ENCODE measurements at places on chromosomes 16 and 17.

DNA sequence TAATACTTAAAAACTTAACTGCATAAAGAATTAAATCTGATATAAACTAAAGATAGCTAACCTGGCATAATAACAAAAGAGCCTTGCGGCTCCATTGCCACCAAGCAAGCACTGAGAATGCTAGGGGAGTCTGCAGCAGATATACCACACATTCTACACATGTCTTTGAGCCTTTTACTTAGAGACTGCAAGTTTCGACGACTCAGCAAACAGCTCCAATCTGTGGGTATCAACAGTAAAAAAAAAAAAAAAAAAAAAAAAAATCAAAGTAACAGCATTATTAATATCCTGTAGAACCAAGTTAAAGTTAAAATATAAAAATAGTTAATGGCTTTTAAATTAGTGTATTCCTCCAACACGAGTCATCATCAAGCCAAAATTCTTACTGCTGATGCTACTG is 27.8 kb upstream of the INTS2 start:
- no peak for DNase-seq

DNA sequence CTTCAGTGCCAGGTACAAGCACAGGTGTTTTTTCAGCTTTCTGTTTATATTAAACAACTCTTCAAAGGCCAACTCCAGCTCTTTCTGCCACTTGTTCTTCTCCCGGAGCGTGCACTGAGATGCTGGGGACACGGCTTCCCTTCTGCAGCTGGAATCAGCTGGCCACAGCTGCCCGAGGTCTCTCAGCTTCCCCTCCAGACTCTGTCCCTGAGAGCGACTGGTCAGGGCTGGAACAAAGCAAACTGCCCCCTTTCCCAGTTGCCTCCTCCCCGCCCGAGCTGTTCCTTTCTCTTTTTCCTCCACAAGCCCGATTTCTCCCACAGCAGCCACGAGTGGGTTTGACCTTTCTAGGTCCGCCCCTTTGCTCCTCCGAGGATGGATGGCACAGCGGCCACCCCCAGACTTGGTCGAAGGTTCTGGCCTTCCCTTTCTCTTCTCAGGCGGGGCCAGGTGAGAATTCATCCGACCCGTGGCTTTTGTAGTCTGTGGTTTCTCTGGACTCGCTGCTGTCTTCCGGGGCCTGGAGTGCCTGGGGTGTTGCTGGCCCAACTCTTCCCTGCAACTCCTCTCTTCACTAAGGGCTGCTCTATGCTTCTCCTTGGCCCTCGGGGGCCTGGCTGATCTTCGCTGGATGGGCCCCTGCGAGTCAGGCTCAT is 11.5 kb downstream of the CEP295NL start:
- no peak for DNase-seq

DNA sequence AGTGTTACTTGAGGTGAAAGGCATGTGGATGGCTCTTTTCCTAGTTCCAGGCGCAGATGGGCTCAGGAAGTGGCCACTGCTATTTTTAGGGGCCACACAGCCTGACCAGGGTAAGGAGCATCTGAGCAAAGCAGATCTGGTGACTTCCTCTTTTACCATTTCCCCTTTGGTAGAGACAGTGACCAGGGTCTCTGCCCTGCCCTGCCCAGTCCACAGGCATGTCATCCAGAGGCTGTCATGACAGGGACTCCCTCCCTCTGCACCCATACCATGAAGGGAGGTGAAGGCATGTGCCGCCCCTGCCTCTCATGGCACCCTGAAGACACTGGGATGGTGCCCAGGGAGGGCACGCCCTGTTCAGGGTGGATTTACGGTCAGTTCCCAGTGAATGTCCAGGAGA is 2.2 kb downstream of the PLA2G15 start:
- no peak for DNase-seq

GRCh38 chr16:73053364-73054124 is 5.6 kb upstream of the ZFHX3 start:
- DNase-seq: no peak

DNA sequence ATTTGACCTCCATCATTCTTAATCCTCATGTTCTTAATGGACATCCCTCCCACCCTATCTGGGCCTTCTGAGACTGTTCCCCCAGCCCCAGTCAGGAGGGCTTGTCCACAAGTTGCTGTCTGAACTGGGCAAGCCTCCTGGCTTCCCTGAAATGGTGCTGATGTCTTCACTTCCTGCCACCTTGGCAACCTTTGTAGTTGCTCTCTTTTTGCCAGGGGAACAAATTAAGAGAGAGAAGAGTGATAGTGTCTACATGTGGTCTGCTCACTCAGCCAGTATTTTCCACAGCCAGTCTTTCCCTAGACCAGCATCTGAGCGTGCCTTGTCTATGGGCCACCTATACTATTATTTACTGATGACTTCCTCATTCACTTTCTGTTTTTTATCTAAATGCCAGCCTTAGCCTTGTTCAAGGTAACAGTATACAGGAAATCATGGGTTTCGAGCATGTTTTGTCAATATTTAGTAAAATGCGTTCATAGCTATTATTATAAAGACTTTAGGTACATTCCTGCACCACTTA is 710.1 kb downstream of the MAF start:
- no peak for DNase-seq

GRCh38 chr17:63961355-63962212 is 11.1 kb downstream of the SCN4A start:
- no peak for DNase-seq

GRCh38 chr17:17377071-17377967 is 74.1 kb downstream of the NT5M start:
- no peak for DNase-seq

GRCh38 chr16:19559242-19559910 is 3.9 kb downstream of the VPS35L start:
- DNase-seq: no peak

DNA sequence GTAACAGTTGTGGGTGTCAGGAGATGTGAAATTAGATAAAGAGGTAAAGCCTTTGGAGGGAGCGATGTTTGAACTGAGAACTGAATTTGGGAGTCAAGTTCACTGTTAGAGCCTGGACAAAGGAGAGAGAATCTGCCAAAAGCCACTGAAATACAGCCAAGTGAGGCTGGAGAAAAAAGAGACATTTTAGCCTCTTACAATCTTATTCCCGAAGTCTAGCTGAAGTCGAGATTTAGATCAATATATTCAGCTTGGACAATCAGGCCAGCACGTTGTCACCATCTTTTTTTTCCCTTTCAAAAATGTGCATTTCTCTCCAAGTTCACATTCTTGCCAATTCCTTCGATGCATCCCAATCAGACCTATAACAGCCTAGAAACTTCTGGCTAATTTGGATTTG is 312.2 kb downstream of the RBFOX1 start:
- DNase-seq: no peak

DNA sequence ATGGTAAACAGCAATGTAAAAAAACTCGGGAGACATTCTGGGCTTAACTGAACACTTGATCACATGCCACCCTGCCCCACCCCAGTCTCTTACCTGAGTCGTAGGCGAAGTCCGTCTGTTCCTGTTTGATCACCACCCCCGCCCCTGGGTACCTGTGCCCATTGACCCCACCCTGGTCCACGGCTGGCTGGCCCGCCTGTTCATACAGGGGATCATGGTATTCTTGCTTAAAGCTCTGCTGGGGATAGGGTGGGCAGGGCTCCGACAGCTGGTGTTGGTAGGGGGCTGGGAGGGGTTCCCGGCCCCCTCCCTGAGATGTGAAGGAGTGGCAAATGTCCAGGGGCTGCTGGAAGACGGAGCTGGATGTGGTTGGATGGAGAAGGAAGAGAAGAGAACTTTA is 13.6 kb downstream of the ETV4 start:
- no peak for DNase-seq

- DNase-seq: no peak
These were observed 3.5 kb downstream of the SOCS1 start for GRCh38 chr16:11252482-11252931.

DNA sequence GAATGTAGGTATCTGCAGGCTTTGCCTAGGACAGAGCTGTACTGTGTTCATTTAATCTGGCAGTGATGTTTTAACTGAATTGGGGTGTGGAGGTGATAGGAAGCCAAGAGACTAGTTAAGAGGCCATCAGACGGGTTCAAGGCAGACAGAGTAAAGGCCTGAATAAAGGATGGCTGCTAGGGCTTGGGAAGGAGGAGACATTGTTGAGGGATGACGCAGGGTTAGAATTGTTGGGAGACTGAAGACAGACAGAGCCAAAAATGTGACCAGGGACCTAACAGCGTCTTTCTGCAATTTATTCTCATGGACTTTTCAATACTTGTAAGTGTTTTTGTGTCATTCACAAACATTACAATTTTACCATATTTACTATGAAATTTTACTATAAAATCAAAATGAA is 48.6 kb upstream of the MYH10 start:
- no peak for DNase-seq

DNA sequence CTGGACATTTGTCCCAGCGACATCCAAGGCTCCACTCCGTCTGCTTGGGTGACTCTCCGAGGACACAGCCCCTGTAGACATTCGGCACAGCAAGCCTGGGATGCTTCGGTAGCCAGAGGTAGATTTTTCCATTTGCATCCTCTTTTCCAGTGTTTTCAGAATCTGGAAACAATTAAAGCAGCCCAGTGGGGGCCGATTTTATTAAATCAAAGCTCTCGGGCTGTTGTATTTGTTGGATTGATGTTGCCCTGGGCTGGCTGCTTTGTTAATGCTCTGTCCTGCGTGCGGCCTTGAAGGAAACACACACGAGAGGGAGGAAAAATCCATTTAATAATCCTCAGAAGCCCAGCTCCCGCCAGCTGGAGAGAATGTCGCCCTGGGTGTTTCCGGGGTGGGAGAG is 158.1 kb upstream of the CIBAR2 start:
- DNase-seq: no peak

DNA sequence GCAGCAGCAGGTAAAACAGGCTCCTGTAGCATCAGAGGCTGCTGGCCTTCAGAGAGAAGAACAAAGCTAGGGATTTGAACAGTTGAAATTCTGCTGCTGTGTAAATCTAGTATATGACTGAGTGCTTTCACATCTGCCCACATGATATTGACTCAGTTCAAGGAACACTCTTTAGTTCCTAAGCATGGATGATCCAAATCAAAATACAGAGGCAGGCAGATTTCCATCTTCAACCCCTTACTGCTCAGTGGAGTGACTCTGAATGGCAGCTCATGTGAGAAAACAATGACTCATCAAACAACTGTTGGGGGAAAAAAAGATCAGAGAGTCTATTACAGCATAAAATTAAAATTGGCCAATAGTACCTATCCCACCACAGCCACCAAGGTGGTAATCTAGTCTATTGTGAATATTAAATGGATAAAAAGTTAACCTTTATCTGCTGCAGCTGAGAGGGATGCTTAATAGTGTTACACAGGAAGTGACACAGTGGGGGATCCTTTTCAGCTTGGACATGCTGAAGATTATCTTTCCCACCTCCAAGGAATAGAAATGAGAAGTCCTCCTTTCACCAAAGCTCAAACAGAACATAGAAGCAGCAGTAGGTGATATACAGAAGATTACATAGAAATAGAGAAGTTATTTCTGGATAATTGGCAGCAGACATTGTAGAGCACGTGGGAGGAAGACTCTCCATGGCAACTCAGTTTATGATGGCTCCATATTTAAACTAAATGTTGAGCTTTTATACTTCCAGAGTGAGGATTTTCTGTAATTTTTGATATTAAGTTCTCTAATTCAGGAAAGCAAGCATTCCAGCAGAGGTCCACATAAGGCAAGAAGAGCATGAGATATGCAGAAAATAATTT is 239.7 kb upstream of the ERCC4 start:
- DNase-seq: no peak

DNA sequence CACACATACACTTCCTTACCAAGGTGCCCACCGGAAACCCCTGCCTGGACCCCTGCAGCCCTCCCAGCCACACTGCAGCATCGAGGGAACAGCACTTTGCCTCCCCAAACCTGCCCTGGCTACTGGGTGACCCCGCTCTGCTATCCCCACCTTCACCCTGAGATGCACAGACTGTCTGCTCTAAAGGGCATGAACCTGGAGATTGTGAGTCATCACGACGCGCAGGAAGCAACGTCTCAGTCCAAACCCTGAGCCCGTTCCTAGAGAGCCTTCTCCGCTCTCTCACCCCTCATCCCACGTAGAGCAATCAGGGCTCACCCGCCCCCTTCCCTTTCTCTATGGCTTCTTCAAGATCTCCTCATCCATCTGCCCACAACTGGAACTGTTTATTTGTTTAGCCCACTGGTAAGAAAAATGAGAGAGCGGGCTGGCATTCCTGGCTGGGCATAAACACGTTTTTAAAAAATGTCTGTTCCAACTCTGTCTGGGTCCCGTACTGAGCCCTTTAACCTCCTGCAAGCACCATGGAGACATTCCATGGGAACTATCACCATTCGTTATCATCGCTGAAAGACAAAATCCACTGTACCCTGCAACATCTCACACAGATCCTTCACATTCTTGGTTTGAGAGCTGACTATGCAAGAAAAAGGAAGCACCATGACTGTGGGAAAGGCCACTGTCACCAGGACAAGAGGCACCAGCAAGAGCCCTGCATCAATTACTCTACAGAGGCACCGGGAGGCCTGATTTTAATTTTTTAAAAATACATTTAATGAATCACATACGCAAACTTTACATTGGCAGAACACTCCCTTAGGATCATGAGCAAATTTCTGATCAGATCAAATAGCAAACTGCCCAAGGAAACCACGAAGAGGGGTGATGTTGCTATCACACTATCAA is 28.2 kb downstream of the ZFHX3 start:
- DNase-seq: no peak

DNA sequence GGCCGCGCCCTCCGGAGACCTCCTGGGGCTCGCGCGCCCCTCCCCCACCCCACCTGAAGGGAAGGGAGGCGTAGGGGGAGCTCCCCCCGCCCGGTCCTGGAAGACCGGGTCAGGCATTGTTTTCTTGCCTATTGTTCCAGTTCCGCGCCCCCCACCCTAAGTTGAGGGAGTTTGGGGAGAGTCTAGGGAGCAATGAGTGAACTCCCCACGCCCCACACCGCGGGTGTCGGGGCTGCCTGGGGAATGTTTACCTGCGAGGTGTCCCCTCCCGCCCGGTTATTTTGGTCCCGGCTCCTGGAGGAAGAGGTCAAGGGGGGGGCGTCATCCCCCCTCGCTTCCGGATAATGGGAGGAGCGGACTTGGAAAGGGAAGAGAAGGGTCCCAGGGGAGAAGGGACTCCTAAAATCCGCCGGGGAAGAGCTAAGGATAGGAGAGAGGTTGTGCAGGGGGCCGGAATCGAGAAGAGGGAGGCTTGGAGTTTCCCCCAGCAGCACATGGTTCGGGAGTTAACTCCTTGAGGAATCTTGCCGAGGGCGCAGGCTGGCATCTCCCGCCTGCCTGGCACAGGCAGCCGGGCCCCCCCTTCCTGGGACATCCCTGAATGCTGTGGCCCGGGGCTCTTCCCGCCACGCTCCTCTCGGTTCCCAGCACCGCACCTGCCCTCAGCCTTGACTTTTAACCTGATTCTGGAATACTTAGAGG is 881 bp downstream of the MLLT6 start:
- no peak for DNase-seq

- no peak for DNase-seq
These were observed 186.4 kb downstream of the SEC14L1 start for GRCh38 chr17:77327181-77327565.

GRCh38 chr17:65060631-65061254 is 4.2 kb upstream of the GNA13 start:
- DNase-seq: no peak

GRCh38 chr16:85330694-85331188 is 218.5 kb upstream of the CIBAR2 start:
- DNase-seq: peak; percentile 63

- DNase-seq: no peak
These were observed 51.5 kb downstream of the CBFA2T3 start for GRCh38 chr16:88925540-88925887.

Measured in AG09319 (cell line).